ENCODE measurements at places on chromosomes 13 and 19.

- DNase-seq = no peak
These were observed 156.5 kb downstream of the LMO7 start for GRCh38 chr13:75792526-75793187.

GRCh38 chr19:29537181-29537580 is 11.4 kb downstream of the VSTM2B start:
- no peak for DNase-seq

DNA sequence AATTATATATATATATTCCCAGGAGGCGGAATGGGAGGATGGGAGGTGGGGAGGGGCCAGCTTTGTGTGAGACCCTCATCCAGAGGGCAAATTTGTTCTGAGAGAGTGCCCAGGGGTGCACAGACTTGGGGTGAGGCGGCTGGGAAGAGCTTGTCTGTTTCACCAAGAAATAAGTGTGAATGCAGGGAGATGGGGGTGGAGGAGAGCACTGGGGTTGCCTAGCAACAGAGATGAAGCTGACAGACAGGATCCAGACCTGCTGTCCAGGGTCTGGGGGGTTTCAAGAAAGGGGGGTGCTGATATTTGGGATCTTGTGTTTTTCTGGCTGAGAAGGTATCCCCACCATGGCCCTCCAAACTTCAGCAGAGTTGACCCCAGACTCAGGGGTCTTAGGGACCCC is 18.6 kb upstream of the TNFAIP8L1 start:
- DNase-seq = no peak

- DNase-seq = no peak
These were observed 20.0 kb downstream of the F2RL3 start for GRCh38 chr19:16908759-16909158.

DNA sequence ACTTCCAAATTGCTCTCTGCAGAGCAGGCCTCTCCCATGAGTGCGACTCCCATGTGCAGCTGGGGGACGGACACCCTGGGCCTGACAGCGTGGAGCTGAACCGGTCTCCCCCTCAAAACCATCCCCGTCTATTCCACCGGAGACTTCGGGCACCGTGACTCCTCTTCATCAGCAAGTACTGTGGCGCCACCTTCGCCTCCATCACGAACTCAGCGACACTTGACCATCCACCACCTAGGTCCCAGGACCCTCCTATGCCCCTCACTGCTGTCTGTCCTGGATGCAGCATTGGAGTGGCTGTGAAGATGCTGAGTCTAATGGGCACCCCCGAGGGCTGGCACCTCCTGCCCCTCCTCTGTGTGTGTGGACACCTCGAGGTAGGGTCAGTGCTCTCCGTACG is 20.6 kb downstream of the CILP2 start:
- DNase-seq = no peak

- DNase-seq = no peak
These were observed 302.6 kb downstream of the PCDH9 start for GRCh38 chr13:66927562-66927961.

DNA sequence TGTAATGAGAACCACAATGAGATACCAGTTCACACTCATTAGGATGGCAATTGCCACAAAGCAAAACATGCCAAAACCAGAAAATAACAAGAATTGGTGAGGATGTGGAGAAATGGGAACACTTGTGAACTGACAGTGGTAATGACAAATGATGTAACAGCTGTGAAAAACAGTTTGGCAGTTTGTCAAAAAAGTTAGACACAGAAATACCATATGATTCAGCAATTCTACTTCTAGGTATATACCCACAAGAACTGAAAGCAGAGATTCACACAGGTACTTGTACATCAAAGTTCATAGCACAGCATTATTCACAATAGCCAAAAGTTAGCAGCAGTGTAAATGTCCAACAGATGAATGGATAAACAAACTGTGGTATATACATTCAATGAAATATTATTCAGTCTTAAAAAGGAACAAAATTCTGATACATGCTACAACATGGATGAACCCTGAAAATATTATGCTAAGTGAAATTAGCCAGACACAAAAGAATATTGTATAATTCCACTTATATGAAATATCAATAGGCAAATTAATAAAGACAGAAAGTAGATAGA is 96.5 kb downstream of the UGGT2 start:
- no peak for DNase-seq

- DNase-seq = no peak
These were observed 46.6 kb upstream of the NFIC start for GRCh38 chr19:3319643-3320353.

GRCh38 chr13:110233951-110234280 is 73.0 kb downstream of the COL4A1 start:
- no peak for DNase-seq

- DNase-seq = no peak
These were observed 18.8 kb downstream of the ZSCAN5A start for GRCh38 chr19:56295531-56296455.

GRCh38 chr13:46810440-46810839 is 13.5 kb upstream of the ESD start:
- DNase-seq = no peak

DNA sequence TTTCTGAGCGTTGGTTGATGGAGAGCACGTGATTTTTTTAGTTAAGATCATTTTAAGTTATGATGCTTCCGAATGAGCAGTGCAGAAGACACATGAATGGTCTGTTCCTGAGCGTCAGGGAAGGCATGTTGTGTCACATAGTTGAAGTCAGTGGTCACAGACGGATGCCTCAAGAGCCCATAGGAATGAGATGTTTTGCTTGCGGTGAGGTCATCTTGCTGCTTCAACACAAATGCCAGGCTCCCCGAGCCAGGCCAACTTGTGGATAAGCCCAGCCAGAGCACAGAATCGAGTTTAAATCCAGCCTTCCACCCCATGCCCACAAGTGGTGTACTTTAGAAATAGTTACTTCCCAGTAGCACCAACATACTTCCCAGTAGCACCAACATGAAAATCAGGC is 5.4 kb downstream of the UPF3A start:
- no peak for DNase-seq

DNA sequence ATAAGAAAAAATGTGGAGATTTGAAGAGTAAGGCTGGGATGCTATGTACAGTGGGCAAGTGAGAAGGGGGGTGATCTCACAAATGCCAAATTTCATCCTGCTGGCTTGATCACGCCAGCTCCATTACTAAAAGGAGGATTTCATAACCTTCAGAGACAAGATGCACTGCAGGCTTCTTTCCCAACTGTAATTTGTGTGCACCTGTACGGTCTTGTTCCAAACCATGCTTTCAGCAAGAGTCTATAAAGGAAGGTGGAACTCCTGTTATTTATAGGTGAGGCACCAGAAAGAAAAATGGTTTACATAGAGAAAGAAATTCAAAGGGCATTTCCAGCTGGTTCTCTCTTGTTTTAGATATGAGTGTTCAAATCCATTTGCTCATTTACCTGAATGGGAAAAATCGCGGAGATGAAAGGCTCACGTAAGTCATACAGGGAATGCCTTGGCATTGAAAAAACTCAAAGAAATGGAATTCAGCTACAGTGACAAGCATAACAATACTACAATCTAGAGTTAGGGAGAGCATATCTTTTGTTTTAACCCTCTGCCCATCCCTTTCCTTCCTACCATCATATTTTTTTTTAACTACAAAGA is 13.3 kb downstream of the EFNB2 start:
- no peak for DNase-seq

- DNase-seq = no peak
These were observed 257.5 kb upstream of the STARD13 start for GRCh38 chr13:33543089-33543459.

- no peak for DNase-seq
These were observed 80.5 kb downstream of the COL4A2 start for GRCh38 chr13:110387451-110388107.

DNA sequence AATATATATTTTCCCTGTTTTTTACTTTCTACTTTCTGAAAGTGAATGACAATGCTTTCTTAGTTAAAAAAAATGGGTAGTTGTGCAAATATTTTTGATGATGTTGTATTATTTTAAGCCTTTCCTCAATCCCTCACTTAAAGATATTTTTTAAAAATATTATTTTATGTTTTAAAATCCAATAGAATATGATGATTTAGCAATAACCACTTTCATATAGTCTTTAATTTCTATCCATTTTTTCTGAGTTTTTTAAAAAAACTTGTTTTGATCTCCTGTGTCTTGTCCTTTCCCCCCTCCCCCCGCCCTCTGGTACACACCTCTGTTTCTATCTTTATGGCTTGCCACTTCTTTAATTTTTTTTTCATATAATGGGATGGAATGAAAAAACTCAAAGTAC is 362.0 kb upstream of the SLITRK6 start:
- no peak for DNase-seq

Measured in NCI-H2029 treated with DMSO at 0.1 percent for 48 hours (cell line).